ENCODE measurements at places on chromosomes 3 and 15. TPM values are rescaled to one million over a fixed set of nuclear protein-coding genes. Genes with fewer than 3 reads are reported as not detected.
A peak's percentile ranks its signal among the peaks of the same experiment; 100 is the strongest.

The ELL3 gene
- polyA plus RNA-seq = 4.5 TPM

DNA sequence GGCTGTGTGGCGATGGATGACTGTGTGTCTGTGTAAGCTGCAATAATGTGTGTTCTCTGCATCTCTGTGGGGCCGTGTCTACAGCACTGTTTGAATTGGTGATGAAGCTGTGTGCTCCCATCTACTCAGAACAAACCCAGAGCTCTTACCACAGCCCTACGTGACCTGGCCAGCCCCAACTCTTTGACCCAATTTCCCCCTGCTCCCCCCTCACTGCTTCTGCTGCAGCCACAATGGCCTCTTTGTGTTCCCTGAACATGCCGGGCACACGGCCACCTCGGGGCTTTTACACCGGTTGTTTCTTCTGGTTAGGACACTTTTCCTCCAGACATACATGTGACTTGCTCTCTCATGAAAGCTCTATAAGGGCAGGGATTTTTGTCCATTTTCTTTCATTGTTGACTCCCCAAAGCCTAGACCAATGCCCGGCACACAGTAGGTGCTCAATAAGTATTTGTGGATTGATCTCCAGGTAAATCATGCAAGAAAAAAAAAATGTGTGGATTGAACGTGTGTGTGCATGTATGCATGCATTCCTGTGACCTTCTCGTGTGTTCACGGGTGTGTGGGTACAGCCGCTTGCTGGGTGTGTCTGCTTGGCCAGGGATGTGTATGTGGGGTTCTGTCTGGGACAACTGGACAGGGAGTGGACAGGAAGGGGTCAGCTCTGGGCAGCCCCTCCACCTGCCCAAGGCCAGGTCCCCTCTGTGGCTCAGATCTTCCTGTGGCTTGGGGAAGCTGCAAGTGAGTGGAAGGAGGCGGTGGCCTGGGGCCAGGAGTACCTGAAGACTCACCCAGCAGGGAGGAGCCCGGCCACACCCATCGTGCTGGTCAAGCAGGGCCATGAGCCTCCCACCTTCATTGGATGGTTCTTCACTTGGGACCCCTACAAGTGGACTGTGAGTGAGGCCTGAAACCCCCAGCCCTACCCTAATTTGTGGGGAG, 14.8 kb downstream of the VILL start:
- DNase-seq = no peak

GRCh38 chr3:195892105-195893043, 16.0 kb downstream of the TNK2 start:
- peak; percentile 78 for DNase-seq

DNA sequence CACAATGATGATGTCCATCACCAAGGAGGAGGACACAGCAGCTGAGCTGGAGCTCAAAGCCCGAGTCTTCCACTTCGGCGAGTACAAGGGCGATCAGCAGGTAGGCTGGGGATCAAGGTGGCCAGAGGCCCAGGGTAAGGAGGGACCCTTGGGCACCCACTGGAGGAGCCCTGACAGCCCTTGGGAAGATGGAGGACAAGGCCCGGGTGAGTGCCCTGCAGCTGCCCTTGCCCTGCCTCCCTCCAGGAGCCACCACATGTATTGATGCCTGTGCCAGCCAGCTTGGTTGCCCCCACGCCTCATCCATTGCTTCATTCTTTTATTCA, 38.4 kb downstream of the CFAP100 start:
- no peak for DNase-seq

GRCh38 chr15:95972041-95972553, 358.4 kb upstream of the NR2F2 start:
- DNase-seq = peak; percentile 49

- DNase-seq = no peak
Observed at GRCh38 chr3:66484106-66484844, 16.5 kb downstream of the LRIG1 start.

The MAP1A gene
- 7.3 TPM for polyA plus RNA-seq

DNA sequence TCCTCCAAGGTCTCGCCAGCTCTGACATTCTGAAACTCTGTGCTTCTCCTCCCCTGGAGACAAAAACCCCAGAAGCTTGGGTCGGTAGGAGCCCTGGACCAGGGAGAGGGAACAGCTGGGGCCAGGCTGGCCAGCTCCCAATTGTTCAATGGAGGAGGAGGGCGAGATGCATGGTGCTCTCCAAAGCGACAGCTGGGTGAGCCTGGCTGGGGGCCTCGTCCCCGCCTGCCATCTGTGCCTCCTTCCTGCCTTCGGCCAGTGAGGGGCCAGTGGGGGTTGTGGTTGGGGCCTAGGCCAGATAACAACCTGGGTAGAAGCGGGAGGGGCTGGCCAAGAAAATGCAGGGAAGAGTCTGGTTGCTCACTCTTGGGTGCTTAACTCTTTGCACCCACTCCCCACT, 79.4 kb downstream of the CORO2B start:
- no peak for DNase-seq

GRCh38 chr3:22106213-22106896, 355.3 kb upstream of the ZNF385D start:
- DNase-seq = no peak

GRCh38 chr3:46127503-46127902, 80.6 kb downstream of the CCR1 start:
- DNase-seq = peak; percentile 57

DNA sequence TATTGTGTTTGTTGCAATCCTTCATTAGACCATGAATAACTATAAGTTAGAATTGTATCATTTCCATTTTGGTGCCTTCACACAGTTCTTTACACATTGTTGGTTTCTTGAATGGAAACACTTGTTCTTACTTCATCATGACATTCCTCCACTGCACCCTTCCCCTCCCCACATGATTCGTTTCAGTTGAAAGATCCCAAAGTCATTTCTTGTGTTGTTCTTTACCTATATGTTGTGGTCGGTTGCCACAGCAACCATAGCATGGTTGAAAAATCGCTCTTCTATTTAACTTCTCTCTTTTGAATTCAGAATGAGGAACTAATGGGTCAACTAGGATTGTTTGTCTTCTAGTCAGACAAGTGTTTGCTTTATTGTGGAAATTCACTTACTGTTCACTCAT, 103.3 kb downstream of the IL1RAP start:
- no peak for DNase-seq

DNA sequence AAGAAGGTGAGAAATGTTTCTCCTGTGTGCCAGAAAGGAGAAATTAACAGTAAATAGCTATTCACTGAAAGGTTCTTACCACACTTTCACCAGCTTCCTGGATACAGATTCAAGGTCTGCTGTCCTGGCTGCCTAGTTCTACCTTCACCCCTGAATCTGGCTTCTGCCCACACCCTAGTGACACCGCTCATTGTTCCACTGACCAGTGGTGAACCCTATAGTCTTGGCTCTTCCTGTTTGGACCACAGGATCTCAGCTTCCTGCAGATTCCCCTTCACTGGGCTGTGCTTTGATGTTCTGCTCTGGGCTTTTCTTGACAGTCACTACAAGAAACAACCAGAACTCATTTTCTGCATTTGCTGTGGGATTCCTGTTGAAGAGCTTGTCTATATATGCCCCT, 250.0 kb downstream of the XXYLT1 start:
- DNase-seq = no peak

The MORC1 gene
- 2.8 TPM for polyA plus RNA-seq

GRCh38 chr15:31403606-31404005, 77.0 kb downstream of the KLF13 start:
- no peak for DNase-seq

The SERPINI2 gene
- not detected for polyA plus RNA-seq

The ANKRD34C gene
- not detected for polyA plus RNA-seq

DNA sequence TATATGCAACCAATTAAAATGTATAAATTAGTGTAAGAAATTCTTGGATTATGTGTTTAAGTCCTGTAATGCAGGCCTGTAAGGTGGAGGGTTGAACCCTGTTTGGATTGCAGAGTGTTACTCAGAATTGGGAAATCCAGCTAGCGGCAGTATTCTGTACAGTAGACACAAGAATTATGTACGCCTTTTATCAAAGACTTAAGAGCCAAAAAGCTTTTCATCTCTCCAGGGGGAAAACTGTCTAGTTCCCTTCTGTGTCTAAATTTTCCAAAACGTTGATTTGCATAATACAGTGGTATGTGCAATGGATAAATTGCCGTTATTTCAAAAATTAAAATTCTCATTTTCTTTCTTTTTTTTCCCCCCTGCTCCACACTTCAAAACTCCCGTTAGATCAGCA, 65.4 kb upstream of the ACAD9 start:
- no peak for DNase-seq

GRCh38 chr3:128256131-128256530, 102.8 kb downstream of the EEFSEC start:
- DNase-seq = no peak

DNA sequence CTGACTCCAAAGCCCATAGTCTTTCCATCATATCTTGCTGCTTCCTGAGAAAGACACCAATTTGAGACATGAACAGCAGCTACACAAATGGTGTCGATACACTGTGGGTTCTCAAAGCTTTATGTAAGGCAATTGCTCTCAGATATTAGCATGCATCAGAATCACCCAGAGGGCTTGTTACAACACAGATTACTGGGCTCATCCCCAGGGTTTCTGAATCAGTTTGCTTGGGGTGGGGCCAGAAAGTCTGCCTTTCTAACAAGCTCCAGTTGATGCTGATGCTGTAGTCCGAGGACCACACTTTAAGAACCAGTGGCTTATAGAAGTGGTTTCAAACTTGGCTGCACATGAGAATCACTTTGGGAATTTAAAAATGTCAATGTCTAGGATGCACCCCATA, 86.5 kb downstream of the SEMA6D start:
- DNase-seq = no peak

GRCh38 chr3:183697610-183698317, at the start of gene YEATS2:
TSS of gene YEATS2 (plus strand) at chr3:183697797. CDS start at chr3:183715163, 17,366 bp downstream.
- peak; percentile 84 for DNase-seq

The SYNPR gene
- 0.46 TPM for polyA plus RNA-seq

The ACAP2 gene
- polyA plus RNA-seq = 27.0 TPM

DNA sequence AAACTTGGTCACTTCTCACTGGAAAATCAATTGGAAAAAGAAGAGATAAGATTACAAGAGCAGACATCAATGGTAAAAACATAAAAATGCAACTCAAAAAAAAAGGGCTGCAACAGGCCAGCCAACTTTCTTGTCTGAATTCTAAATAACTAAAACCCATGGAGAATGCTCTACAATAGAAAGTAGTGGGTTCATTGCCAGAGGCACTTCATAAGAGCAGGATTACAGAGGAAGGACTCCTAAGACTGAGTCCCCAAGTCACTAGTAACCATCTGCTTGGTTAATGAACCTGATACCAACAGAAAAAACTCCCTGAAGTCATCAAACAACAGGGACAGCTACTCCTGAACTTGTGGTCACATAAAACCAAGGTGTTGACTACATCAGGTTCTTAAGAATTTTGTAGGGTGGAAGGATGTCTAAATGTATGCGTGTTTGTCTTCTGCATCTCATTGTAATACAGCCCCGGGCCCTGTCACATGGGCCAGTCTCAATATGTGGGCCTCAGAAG, 148.6 kb downstream of the IMPG2 start:
- no peak for DNase-seq

- DNase-seq = no peak
Observed at GRCh38 chr3:37290551-37290950, 116.2 kb upstream of the LRRFIP2 start.

The ACTR8 gene
- 17.2 TPM for polyA plus RNA-seq

The MST1R gene
- 5.3 TPM for polyA plus RNA-seq

GRCh38 chr15:70357453-70357852, 259.7 kb upstream of the TLE3 start:
- no peak for DNase-seq

DNA sequence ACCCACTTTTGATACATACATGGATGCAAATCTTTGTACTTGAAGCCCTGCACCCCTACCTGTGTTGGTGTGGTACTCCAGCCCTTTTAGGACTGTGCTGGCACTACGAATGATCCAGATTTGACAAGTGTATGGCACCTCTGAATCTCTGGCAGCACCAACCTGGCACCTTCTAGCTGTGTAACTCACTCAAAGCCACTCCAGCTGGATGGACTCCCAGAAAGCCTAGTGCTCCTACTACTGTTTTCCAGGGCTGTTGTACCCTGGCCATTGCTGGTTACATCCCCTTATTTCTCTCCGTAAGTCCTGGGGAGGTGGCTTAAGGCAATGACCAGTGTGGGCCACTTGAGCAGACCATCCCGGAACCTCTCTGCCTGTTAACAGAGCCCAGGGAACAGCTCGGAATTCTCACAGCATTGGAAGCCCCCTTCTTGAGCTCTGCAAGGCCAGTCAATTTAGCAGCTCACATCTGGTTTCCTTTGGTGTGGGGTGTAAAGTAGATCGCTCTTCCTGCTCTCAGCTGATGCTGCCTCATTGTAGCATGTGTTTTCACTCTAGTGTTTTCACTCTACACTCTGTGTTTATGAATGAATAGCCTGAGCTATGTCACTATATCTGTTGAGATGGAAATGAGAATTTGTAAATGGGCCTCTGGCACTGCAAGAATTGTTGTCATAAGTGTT, 12.2 kb downstream of the CALML4 start:
- DNase-seq = peak; percentile 5

- DNase-seq = no peak
Observed at GRCh38 chr3:60333710-60334109, 917.5 kb downstream of the FHIT start.

DNA sequence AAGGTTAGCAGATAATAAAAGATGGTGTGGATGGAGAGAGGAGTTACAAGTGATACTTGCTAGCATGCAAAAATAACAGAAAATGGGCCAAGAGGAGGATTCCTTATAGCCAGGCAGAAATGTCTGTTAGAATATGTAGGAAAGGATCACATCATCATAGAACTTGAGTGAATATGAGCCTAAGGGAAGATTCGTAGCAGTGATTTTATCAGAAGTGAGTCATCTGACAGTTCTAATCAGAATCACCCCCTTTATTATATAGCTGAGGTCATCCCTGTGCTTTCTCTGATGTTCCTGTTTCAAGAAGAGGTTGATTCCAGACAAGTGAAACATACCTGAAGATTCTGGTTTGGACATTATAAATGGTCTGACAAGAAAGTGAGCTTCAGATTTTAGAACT, 22.9 kb downstream of the EXOG start:
- DNase-seq = no peak

DNA sequence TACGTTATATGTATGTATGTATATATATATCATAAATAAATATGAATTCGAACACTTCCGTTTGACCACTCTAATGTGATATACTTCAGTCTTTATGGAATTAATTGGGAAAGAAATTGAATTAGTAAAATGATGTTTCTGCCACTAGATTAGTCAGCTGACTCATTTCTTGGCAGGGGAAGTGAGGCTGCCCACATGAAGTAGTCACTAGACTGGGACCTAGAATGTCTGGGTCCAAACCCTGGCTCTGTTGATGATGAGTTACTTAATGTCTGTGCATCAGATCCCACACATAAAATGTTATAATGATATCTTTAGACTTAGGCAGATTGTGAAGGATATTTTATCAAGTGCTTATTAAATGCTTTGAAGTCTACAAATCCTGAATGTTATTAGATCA, 27.4 kb upstream of the ARL14 start:
- no peak for DNase-seq

GRCh38 chr15:57866149-57866736, 159.7 kb downstream of the POLR2M start:
- DNase-seq = peak; percentile 71

GRCh38 chr15:70526221-70526973, 237.0 kb downstream of the UACA start:
- peak; percentile 82 for DNase-seq

- no peak for DNase-seq
Observed at GRCh38 chr3:15808679-15809310, 11.0 kb upstream of the ANKRD28 start.
